ENCODE measurements at places on chromosomes 6 and 20.

DNA sequence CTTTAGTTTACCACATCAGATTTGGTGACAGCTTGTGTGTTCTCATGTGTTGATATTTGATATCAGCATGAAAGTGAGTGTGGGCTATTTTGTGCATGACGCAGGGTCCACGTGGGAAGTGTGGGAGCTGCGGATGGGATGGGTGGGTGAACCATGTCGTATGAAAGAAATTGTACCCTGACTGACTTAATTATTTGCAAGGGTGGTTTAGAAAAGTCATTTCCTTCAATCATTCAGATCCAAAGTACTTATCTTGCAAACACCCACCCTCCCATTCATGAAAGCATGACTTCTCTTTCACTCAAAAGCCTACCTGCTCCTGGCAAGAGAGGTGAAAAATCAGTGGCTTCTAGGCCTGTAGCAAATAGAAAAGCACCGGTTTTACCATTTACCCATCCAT, 91.8 kb upstream of the BACH2 start:
- no peak for DNase-seq

- DNase-seq = no peak
These were observed 80.5 kb downstream of the ZNF217 start for GRCh38 chr20:53513168-53513488.

- DNase-seq = no peak
These were observed 1315.5 kb upstream of the GJE1 start for GRCh38 chr6:140817176-140817575.

- peak; percentile 21 for DNase-seq
These were observed 27.3 kb downstream of the NR2E1 start for GRCh38 chr6:108193131-108193530.

- no peak for DNase-seq
These were observed 62.7 kb downstream of the DZANK1 start for GRCh38 chr20:18404172-18404571.

- no peak for DNase-seq
These were observed 293.5 kb downstream of the CENPW start for GRCh38 chr6:126633373-126633772.

DNA sequence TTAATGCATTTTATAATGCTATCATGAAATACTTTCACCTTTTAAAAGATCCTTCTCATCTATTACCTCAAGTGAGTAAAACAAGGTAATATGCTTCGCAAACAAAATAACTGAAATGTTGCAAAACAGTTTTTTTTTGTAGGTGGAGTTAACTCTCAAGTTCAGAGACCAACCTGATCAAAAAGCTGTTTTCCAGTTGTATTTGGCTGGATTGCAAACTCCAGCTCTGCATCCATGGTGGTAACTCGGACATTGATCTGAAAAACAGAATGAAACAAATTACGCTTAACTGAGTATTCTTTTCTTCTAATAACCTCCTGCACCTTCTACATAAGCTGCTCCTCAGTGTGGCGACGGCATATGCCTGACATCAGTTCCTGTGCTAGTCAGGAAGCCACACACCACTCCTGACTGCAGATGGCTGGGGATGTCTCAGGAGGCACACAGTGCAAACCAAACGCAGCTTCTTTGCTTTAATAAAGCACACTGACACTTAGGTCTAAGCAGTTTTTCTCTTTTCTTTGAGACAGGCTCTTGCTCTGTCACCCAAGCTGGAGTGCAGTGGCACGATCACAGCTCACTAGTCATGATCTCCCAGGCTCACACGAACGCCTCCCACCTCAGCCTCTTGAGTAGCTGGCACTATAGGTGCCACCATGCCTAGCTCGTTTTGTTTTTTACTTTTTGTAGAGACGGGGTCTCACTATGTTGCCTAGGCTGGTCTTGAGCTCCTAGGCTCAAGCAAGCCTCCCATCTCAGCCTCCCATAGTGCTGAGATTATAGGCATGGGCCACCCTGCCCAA, 29.9 kb downstream of the EZR start:
- peak; percentile 40 for DNase-seq

DNA sequence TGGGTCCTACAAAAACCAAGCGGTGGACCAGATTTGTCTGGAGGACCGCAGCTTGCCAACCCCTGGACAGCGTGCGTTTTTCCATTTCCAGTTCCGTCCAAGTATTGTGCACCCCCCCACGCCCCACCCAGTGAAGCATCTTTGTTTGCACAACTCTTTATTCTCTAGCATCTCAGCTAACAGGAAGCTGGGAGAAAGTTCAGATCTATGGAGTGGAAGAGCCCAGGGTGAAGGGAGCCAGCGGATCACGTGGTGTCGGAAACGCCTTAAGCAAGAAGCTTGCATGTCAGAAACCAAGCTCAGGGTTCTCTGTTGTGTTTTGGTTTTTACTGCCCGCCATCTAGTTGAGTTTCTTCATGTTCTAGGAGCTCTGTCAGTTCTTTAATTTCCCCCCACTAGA, 29.9 kb downstream of the ARID1B start:
- no peak for DNase-seq

- DNase-seq = no peak
These were observed 18.0 kb upstream of the MAP3K4 start for GRCh38 chr6:160973311-160974250.

DNA sequence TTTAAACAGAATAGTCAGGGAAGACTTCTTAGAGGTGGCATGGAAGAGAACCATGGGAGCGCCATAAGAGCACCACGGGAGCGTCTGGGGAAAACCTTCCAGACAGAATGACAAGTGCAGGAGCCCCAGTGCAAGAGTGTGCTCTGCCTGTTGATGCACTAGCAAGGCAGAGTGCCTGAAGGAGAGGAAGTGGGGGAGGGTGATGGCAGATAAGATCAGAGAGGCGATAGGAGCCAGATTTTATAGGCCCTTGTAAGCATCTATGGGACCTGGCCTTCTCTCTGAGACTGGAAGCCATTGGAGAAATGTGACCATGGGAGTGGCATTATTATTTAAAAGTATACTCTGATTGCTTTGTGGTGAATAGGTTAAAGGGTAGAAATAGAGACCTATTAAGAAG, 13.1 kb downstream of the FUCA2 start:
- peak; percentile 76 for DNase-seq

DNA sequence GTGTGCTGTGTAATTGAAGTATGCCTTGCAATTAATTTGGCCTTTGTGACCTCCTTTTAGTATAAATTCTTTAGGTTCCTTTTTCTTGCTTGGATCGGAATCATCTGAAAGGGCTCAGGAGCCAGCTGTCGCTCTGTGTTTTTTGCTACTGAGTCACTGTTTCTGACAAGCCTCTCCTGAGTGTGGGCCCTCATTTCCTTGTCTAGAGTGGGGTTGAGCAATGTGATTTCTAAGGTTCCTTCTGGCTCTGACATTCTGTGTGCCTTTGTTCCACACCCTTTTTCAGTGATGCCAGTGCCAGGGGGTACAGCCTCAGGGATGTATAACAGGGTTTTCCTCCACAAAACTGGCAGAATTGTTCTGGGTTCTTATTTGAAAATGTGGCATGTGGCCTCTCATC, 26.5 kb downstream of the DAAM2 start:
- no peak for DNase-seq

GRCh38 chr6:151617539-151617938, 123.7 kb downstream of the CCDC170 start:
- DNase-seq = no peak

DNA sequence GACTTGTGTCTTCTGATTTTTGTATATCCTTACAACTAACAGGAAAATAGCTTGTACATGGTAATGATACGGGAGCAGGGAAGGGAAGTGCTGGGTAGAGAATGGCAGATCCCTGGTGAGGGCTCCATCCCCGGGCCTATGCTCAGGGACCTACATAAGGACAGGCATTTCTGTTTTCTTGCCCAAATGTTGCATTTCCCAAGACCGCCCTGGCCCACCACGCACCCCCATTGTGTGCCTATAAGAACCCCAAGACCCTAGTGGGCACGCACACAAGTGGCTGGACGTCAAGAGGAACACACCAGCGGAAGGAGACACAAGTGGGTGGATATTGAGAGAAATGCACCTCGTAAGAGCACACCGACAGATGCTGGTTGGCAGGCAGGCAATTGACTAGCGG, 616.3 kb upstream of the MAN1A1 start:
- DNase-seq = no peak

GRCh38 chr20:13321416-13321815, 100.3 kb downstream of the ISM1 start:
- DNase-seq = no peak

DNA sequence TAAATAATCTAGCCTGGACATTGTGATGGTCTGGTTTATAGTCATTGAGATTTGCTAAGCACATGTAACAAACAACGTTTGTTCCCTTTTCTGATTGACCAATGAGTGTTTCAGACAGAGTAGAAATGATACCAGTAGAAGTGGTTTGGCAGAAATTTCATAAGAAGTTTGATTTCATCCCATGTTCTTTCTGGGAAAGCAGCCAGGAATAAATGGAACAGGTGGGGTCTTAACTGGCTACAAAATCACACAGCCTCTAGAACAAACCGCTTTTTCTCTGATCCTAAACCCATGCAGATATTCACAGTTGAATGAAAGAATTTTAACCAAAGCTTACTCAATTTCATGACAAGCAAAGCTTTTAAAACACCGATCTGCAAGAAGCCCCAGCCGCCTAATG, 227.5 kb downstream of the UST start:
- DNase-seq = no peak

DNA sequence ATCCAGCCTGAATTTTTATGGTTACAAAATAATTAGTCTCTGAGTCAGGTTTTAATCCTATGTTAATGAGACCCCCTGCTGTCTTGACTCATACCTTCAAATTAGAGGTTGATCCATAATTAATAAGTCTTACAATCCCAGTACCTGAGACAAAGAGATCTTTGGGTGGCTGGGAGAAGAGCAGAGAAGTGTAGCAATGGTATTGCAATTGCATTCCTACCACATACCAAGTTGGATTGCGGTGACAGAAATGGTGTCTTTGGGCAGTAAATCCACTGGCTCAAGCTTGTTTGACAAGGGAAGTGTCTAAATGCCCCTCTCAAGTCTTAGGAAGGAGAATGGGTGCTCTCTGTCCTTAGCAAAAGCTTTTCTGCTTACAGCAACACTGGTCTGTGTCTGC, 150.4 kb downstream of the BTBD3 start:
- DNase-seq = peak; percentile 88

DNA sequence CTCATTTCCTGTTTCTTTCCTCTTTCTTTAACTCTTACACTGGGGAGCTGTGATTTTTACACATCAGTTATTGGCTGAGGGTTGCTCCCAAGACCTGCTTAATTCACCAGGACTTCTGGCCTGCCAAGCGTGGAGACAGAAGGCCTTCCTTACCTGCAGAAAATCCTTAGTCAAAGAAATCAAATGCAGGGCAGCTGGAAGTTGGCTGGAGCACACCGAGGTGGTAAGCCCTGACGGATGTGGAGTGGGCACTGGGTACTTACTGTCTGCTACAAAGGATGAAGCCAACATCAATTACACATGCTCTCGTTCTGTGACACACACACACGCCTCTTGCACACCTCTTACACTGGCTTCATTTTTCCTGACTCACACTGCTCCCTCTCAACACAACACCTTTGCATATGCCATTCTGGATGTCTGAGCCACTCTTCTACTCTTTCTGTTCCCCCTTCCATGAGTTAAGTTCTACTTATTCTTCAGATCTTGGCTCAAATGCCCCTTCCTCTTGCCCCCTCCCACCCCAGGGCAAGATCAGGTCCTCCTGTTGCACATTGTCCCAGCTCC, 61.6 kb downstream of the TTI1 start:
- DNase-seq = peak; percentile 16

DNA sequence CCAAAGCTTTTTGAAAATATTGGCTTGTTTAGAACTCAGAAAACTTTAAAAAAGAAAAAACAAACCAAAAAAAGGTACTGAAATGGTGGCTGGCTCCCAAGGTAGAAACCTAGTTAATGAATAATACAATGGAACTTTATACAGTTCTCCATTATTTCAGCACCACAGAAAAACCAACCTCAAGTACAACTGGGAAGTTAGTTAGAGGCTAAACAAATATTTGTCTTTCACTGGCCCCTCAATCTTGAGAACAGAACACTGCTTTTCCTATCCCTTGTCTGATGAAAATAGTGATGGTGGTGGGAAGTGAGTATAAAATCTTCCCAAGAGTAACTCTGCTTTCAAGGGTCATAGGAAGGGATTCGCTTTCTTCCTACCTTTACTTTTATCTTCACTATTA, 126.5 kb downstream of the REV3L start:
- no peak for DNase-seq

GRCh38 chr6:13708736-13709135, 2.9 kb downstream of the RANBP9 start:
- no peak for DNase-seq

GRCh38 chr20:33629533-33629932, 32.6 kb upstream of the C20orf144 start:
- no peak for DNase-seq

Data from islet precursor cell (in vitro differentiated cells).